Right atrium auricular region (tissue), 2 donors: ENCODE measurements at places on chromosomes 6 and 20. TPM values are rescaled to one million over a fixed set of nuclear protein-coding genes. Genes with fewer than 3 reads are reported as not detected.

- no peak for DNase-seq
Observed at GRCh38 chr6:170305805-170306323, 694 bp upstream of the FAM120B start.

- DNase-seq: no peak
Observed at GRCh38 chr6:44235891-44236516, 10.9 kb upstream of the HSP90AB1 start.

LIME1 gene
- total RNA-seq: 2.5 TPM

DNA sequence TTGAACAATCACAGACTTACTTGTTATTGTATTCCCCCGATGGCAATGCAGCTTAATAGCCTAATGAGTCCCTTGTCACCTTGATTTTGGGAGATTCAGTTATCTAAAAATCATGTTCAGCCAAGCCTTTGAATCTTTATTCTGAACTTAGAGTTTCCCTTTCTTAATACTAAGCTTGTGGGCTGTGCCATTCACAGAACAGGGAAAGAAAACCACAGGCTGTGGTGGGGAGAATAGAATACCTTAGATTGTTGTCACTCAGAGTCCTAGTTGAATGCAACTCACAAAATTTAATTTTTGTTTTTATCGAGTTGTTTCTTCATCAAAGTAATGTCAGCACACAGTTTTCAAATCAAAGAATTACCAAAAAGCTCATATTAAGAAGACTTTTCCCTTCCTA, 37.4 kb downstream of the RFPL4B start:
- no peak for DNase-seq

GRCh38 chr6:139060332-139060731, 31.8 kb downstream of the ABRACL start:
- no peak for DNase-seq

GRCh38 chr6:15025446-15025845, 220.4 kb upstream of the JARID2 start:
- DNase-seq: no peak

- DNase-seq: no peak
Observed at GRCh38 chr6:127566119-127566518, 10.9 kb upstream of the C6orf58 start.

- DNase-seq: no peak
Observed at GRCh38 chr6:5208471-5208971, 52.2 kb downstream of the LYRM4 start.

PBOV1 gene
- total RNA-seq: not detected

SLC29A1 gene
- 105 TPM for total RNA-seq

C20orf144 gene
- not detected for total RNA-seq

DNA sequence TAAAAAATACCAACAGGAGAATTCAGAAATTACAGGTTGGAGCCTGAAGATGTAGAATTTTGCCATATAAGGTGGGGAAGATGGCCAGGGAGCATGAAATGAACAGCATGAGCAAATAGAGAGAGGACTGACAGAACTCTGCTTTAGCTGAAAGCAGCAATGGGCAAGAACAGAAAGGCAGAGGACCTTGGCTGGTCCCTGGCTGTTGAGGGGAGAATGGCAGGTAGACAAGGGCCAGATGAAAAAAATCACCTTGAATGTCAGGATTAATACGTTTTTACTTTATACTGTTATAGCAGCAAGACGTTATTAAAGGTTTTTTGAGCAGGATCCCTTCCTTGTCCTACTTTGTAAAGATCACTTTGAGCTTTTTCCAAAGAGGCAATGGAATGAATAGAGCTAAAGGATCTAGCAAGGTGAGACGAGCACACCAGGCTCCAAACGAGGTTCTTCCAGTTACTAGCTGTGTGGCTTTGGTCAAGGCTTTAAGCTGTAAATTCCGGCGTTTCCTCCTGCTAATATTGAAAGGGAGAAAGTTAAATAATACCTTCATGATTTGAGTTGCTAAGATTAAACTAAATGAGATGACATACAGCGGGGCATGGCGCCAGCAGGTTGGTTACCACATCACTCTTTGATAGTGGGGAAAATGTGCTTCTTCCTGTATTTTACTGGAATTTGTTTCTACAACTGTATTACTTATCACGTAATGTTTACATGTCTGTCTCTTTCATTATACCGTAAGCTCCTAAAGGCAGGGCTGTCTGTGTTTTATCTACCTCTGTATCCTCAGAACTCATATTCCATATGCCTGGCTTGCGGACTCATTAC, 776 bp downstream of the PPIL1 start:
- no peak for DNase-seq

DNA sequence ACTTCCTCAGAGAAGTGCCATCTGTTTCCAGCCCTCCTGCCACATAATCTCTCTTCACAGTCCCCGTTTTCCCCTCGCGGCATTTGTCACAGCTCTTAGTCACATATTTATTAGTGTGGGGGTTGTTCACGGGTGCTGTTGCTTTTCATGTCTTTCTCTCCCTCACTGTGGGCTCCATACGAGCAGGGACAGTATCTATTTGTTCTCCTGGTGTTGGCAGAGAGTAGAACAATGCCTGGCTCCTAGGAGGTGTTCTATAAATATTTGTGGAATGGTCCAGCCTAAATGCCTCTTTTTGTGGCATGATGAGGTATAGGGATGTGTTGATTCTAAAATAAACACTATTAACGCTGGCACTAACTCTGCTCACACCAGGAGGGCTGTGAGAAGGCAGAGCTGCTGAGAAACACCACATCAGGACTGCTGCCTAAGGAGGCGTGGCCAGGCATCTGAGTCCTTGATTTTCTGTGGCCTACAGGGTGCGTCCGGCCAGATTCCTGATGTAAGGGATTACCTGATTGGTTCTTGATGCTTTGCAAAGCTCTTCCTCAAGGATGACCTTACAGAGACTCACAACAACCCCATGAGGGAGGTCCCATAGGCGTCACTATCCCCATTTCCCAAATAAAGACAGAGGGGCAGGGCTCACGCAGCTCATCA, 219.8 kb upstream of the ARID1B start:
- no peak for DNase-seq

DNA sequence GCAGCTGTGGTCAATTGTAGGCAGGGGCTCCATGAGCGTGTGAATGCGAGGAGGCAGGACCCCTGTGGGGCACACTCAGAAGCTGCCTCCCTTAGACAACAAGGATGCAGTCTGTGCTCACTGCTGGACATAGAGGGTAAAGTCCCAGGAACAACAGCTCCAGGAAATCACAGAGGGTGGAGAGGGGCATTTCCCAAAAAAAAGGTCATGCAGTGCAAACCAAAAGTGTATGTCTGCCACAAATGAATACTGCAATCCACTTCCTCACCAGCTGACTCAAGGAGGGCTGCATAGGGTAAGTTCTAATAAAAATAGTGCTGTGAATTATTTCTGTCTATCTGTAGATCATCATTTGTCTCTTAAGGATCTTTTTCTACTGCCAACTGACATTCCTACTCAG, 95.8 kb downstream of the RNF182 start:
- no peak for DNase-seq

- DNase-seq: no peak
Observed at GRCh38 chr6:131136021-131136786, 937 bp downstream of the AKAP7 start.

GRCh38 chr6:76694795-76695194, 622.3 kb upstream of the IMPG1 start:
- DNase-seq: no peak

- DNase-seq: no peak
Observed at GRCh38 chr6:26328265-26328844, 36.6 kb upstream of the BTN3A2 start.
